ENCODE measurements at places on chromosomes 2 and 18.
A peak's percentile ranks its signal among the peaks of the same experiment; 100 is the strongest.

DNA sequence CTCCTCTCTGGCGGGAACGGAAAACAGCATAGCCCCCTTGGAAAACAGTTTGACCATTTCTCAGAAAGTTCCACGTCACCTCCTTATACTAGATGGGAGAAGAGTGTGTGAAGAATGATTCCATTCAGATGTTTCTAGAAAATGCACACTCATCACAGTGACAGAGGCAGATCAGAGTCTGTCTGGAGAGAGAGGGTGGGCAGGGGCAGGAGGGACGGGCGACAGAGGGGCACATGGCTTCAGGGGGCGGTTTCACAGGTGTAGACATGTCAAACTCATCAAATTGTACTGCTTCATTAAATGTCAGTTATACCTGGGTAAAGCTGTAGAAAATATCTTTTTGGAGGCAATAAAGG is 88.8 kb upstream of the TAF1B start:
- no peak for DNase-seq

GRCh38 chr2:70104231-70105111 is 17.2 kb downstream of the PCBP1 start:
- no peak for DNase-seq

- no peak for DNase-seq
Observed at GRCh38 chr18:711310-711656, 1.1 kb downstream of the ENOSF1 start.

- no peak for DNase-seq
Observed at GRCh38 chr2:181546086-181546485, 88.9 kb downstream of the ITGA4 start.

DNA sequence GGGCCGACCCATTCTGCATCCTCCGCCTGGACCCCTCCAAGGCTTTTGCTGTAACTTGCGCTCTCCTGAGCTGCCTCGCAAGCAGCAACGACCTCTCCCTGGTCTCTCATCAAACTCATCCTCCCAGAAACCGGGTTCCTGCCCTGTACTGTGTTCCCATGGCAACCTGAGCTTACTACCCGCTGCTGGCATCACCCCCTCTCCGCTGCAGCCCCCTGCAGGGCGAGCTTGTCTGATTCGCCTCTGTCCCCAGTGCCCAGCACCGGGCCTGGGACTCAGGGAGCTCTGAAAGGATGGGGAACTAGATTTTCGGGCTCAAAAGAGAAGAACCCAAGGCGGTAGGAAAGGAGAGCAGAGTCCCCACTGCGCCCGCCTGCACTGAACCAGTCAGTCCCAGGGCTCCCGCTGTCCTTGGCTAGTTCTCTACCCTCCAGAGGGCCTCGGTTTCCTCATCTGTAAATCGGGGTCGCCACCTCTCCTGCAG is 463 bp downstream of the HS1BP3 start:
- no peak for DNase-seq

- DNase-seq, result peak; percentile 10
Observed at GRCh38 chr2:218607436-218608115, at the start of gene PLCD4. TSS of gene PLCD4 (plus strand) at chr2:218607899. CDS start at chr2:218615740, 7,841 bp downstream.

DNA sequence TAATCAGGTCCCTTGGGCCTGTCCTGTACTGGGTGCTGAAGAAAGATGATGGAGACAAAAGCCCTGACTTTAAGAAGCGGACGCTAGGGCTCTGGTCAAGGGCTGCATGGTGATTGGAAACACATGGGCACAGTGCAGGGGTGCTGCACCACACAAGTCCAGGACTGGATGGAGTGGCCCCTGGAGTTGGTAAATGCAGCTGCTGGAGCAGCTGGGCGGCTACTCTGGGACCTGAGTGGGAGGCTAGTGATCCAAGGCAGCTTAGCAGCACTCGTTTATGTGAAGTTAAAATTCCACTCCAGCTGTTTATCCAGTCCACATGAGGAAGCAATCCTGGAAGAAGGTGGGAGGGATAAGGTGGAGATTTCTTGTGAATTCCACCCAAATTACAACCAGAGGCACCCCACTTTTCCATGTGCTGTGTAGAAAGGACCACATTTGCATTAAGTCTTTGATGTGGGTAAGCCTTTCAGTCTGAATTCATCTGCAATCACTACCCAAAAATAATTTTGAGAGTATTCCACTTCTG is 24.9 kb downstream of the MERTK start:
- DNase-seq, result no peak

GRCh38 chr2:20561637-20562454 is 89.1 kb downstream of the HS1BP3 start:
- no peak for DNase-seq

DNA sequence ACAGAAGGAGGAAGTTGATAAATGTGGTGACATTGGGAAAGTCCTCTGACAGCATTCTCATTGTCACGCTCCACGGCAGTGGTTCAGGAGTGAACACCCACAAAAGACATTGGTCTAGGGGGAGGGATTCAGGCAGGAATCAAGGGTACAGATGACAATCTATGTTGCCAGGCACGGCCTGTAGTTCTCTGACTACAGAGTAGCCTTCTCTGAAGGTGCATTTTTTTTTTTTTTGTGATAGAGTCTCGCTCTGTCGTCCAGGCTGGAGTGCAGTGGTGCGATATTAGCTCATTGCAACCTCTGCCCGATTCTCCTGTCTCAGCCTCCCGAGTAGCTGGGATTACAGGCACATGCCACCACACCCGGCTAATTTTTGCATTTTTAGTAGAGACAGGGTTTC is 7.4 kb upstream of the MOB1A start:
- no peak for DNase-seq

DNA sequence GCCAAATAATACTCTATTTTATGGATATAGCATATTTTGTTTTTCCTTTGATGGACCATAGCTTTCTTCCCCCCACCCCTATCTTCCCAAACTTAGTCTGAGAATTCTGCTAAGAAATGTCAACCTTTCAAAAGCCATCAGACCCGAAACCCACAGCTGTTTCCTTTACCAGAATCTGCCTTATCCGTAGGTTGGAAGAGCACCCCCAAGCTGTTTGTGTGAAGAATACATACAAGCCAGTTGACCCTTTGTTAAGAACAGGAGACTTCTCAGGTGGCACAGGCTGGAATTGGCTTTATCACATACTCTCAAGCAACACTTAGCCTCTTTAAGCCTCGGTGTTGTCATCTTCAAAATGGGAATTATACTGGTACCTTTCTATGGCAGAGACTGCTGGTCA is 135.1 kb downstream of the ACTR3 start:
- no peak for DNase-seq

GRCh38 chr2:231286964-231287363 is 88.5 kb downstream of the ARMC9 start:
- no peak for DNase-seq

DNA sequence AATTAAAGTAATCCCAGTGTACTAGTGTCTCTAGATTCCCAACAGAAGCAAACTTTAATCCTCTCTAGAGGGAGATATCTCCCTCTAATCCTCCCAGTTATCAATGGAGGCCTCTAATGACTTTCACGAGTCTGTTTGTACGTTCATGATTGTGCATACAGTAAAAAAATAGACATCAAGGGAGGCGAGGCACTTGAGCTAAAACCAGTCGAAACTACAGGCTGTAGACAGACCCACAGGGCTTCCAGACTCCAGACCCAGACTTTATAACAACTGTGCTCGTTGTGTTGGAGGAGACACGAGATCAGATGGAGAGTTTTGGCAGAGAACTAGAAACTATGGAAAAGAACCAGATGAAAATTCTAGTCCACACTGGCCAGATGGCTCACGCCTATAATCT is 7.0 kb downstream of the DGKD start:
- no peak for DNase-seq

- no peak for DNase-seq
Observed at GRCh38 chr2:111668741-111669140, 215.3 kb downstream of the ANAPC1 start.

- DNase-seq, result no peak
Observed at GRCh38 chr18:8752329-8752728, 47.0 kb downstream of the MTCL1 start.

DNA sequence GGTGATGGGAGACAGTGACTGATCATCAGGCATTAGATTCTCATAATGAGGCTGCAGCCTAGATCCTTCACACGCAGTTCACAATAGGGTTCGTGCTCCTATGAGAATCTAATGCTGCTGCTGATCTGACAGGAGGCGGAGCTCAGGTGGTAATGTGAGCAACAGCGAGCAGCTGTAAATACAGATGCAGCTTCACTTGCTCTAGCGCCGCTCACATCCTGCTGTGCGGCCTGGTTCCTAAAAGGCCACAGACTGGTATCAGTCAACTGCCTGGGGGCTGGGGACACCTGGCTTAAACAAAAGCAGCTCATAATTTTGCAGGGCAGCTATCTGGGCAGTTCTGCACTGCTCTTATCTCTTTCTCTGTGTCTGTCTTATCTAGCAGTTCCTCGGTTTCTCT is 20.4 kb upstream of the CD226 start:
- no peak for DNase-seq

- no peak for DNase-seq
Observed at GRCh38 chr2:164523726-164524125, 97.6 kb downstream of the GRB14 start.

DNA sequence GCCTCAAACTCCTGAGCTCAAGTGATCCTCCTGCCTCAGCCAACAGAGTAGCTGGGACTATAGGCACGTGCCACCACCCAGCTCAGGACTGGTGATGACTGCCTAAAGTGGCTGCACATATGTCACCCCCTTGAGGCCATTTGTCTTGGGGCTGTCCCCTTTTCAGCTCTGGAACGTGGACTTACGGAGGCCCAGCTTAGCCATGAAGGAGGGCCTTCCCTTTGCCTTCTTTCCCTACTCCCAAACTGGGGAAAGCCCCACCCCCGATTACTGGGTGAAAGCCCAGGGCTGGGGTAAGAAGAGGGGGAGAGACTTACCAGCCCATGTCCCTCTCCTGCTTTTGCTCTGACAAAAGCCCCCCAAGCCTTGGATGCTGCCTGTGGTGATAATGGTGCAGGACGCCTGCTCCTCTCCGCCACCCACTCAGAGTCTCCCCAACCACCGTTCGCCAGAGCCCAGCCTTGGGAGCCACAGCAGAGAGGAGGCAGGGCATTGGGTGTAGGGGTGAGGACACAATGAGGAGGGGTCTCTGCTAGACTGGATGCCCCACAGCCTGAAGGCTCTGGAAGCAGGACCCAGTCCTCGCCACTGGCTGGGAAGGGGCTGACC is 2.5 kb upstream of the DUSP2 start:
- peak; percentile 1 for DNase-seq

DNA sequence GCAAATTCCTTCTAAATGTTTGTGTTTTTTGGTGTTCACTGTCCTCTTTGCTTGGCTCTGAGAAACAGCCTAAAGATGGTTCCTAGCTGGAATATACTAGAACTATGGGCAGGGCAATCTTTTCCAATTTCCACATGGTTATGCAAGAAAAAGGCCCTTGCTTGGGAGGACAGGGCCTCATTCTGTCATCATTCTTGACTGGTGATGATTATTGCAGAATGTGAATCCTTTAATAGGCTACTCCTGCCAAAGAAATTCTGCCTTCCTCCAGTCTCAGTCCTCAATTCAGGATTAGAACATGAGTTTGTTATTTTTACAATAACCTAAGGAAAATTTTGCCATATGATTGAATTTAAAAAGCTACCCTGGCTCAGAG is 218.7 kb downstream of the HNMT start:
- DNase-seq, result no peak

GRCh38 chr18:59238385-59238784 is 18.4 kb downstream of the GRP start:
- DNase-seq, result no peak

GRCh38 chr18:13614641-13615288 is 111.6 kb downstream of the FAM210A start:
- no peak for DNase-seq

GRCh38 chr2:174076975-174077374 is 111.8 kb upstream of the SP3 start:
- DNase-seq, result no peak

GRCh38 chr2:64114063-64114911 is 29.9 kb downstream of the PELI1 start:
- DNase-seq, result no peak

DNA sequence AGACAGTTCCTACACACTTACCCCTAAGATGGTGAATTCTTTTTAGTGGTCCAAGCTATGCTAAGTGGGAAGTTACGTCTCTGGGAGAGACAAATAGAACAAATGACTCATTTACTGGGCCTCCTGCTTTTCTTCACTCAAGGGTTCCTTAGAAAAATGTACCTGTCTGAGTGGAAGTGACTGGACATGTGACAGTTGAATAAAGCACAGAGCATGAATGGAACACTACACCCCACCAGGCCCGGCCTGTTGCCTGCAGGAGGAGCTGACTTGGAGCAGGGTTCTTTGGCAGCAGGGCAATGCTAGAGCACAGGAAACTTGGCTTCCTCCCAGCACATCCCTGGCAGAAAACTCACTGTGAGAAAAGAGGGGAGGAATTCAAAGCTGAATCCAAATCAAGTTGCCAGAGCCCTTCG is 451.0 kb upstream of the SETBP1 start:
- DNase-seq, result peak; percentile 2

GRCh38 chr2:169343202-169343601 is 19.1 kb downstream of the LRP2 start:
- DNase-seq, result no peak

- DNase-seq, result no peak
Observed at GRCh38 chr2:229152674-229153073, 118.4 kb downstream of the PID1 start.

GRCh38 chr2:217981084-217981730 is 21.6 kb downstream of the TNS1 start:
- no peak for DNase-seq

DNA sequence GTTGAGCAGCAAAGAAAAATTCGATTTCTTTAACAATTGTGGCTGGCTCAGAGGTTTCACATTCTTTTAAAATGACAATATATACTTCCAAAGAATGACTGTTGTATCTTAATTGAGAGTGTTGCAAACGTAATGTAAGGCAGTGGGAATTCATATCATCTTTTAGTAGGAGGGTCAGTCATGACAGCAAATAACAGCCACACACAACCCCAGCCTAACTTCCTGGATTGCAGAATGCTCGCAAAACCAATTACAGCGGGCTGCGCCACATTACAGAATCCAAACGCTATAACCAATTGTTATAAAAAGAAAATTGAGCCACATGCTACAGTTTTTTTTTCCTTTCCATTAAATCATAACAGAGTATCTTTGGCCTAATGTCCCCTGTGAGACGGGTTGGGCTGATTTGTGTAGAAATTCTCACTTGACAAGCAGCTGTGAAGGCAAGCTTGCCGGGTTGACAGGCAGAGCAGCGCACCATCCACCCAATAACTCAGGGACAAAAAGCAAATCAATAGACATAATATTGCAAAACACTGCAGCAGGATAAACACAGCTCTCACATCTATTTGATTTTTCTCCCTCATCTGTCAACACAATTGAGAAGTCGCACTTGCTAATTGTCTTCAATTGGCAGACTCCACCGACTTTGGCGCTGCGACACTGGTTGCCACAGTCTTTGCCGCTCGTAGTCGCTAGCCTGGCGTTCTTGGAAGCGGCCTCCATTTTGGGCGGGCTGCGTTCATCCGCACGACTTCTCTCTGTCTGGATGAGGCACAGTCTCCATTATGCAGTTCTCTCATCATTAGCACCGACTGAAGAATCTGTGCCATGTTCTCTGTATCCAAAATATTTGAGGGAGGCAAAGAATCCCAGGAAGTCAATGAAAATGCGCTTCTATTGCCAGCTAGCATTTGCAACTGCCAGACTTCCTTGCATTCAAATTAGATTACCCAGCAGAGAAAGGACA is 95.0 kb upstream of the CCDC68 start:
- no peak for DNase-seq

GRCh38 chr2:175744000-175744399 is 258.1 kb downstream of the LNPK start:
- no peak for DNase-seq
